ENCODE measurements at places on chromosomes 13 and 19.

GRCh38 chr13:114161644-114162532 is 17.2 kb upstream of the CFAP97D2 start:
- DNase-seq, result no peak

GRCh38 chr19:51311351-51312257 is at the start of gene IGLON5:
TSS of gene IGLON5 (plus strand) at chr19:51311644. CDS start at chr19:51311848, 204 bp downstream.
- DNase-seq, result no peak

- no peak for DNase-seq
Observed at GRCh38 chr13:41938918-41939317, 22.0 kb downstream of the VWA8 start.

DNA sequence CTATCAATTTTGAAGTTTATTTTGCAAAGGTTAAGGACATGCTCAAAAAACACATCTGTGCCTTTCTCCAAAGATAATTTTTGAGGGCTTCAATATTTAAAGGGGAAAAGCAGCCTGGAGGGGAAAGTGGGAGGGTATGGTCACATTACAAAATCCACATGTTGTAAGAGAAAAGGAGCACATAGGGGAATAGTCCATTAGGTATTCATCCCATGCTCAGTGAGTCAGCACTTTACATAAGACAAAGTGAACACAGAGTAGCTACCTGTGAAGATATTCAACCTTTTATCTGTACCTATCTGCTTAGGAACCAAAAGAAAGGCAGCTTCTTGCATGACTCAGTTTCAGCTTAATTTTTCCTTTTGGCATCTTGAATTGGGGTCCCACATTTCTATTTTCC is 932.0 kb downstream of the SLITRK6 start:
- no peak for DNase-seq

DNA sequence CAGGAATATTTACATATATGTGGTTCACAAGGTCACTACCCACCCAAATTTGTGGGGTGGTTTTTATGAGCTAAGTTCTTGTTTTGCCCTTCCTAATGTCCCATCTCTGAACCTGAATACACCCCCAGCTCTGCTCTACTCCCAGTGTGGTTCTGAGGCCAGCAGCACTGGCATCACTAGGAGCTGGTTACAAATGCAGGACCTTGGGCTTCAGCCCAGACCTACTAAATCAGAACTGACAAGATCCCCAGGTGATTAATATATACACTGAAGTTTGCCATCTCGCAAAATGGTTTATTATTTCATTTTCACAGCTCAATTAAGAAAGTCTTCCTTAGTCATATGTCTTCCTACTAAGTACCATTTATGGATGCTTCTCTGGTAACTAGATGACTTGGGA is 67.9 kb downstream of the FOXO1 start:
- DNase-seq, result no peak

DNA sequence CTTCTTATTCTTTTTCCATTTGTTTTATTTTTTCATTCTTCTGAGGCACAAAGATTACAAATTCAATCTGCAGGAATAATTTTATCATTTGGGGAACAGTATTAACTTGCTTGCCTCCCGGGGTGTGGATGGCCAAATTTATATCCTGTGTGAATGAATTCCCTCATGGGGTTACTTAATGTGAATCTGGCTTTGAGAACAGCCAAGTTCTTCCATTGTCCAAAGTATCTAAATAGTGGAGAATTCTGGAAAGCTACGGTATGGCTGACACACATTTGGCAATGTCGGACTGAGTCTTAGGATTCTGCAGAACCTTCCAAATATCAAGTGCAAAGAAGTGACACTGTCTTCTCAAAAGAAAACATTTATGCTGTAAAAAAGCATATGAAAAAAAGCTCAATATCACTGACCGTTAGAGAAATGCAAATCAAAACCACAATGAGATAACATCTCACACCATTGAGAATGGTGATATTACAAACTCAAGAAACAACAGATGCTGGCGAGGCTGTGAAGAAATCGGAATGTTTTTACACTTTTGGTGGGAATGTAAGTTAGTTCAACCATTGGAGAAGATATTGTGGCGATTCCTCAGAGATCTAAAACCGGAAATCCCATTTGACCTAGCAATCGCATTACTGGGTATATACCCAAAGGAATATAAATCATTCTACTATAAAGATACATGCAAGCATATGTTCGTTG is 620.2 kb downstream of the EFNB2 start:
- DNase-seq, result no peak
